ENCODE measurements at places on chromosomes 3 and 15. TPM values are rescaled to one million over a fixed set of nuclear protein-coding genes. Genes with fewer than 3 reads are reported as not detected.
A peak's percentile ranks its signal among the peaks of the same experiment; 100 is the strongest.

- no peak for DNase-seq
Observed at GRCh38 chr3:44110648-44111047, 131.0 kb upstream of the TOPAZ1 start.

GRCh38 chr3:119628390-119628789 lies 30.7 kb downstream of the PLA1A start:
- DNase-seq, result no peak

GRCh38 chr15:83065431-83065830 lies 1.6 kb downstream of the BTBD1 start:
- no peak for DNase-seq

DNA sequence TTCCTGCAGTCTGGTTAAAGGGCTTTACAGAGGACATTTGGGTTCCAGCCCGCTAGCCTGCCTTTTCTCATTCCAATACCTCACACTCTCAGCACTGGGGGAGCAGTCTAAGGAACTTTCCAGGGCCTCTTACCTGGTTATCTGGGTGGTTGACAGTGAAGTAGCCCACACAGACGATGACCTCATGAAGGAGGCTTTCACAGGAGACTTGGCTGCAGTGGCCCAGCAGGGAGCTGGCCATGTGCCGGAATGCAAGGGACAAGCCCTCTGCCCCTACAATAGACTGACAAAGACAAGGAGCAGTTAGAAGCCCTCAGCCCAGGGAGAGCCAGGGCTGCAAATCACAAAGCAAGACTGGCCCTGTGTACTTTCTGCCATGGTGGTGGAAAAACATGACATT lies 39.5 kb downstream of the ISL2 start:
- DNase-seq, result peak; percentile 17

- DNase-seq, result no peak
Observed at GRCh38 chr3:51445544-51446280, 54.1 kb downstream of the DCAF1 start.

- DNase-seq, result no peak
Observed at GRCh38 chr3:30428251-30428650, 178.2 kb upstream of the TGFBR2 start.

Gene LTK
- 0.57 TPM for total RNA-seq

Gene CHDH
- total RNA-seq, result 6.2 TPM

Gene ADGRG7
- not detected for total RNA-seq

Gene PP2D1
- not detected for total RNA-seq

Gene FILIP1L
- total RNA-seq, result 26.5 TPM
